ENCODE measurements at places on chromosomes 7 and 10. TPM values are rescaled to one million over a fixed set of nuclear protein-coding genes. Genes with fewer than 3 reads are reported as not detected.

GRCh38 chr10:102596506-102596971, 47.7 kb upstream of the TRIM8 start:
- no peak for DNase-seq

DNA sequence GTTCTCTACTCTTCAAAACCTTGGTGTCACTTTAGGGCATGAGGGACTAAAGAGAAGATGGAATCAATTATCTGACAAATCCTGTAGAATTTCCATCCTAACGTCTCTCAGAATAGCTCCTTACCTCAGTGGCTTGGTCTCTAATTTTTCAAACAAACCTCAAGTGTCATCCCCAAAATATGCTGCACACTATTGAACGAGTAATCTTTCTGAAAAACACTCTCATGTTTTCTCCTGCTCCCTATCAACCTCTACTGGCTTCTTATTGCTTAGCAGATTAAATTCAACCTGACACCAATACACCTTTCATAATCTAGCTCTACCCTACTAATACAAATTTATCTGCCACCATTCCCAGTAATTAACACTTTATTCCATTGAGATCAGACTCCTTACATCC, 8.5 kb downstream of the CNOT4 start:
- DNase-seq: no peak

- no peak for DNase-seq
Measured at GRCh38 chr7:29748286-29749099, 57.8 kb upstream of the WIPF3 start.

Gene PSPH
- total RNA-seq: 6.6 TPM

Measured in posterior vena cava (tissue), 2 donors.